ENCODE measurements at places on chromosomes 5 and 9.
A peak's percentile ranks its signal among the peaks of the same experiment; 100 is the strongest.

GRCh38 chr5:40381676-40382363 lies 297.9 kb upstream of the PTGER4 start:
- no peak for DNase-seq

- peak; percentile 59 for DNase-seq
These were observed 1.6 kb downstream of the B4GALT1 start for GRCh38 chr9:33165263-33166151.

- DNase-seq = no peak
These were observed 24.8 kb upstream of the ALDH1A1 start for GRCh38 chr9:72977670-72978069.

GRCh38 chr9:37430841-37431597 lies 8.5 kb downstream of the GRHPR start:
- DNase-seq = no peak

GRCh38 chr9:72733895-72734294 lies 212.5 kb downstream of the TMC1 start:
- DNase-seq = no peak

DNA sequence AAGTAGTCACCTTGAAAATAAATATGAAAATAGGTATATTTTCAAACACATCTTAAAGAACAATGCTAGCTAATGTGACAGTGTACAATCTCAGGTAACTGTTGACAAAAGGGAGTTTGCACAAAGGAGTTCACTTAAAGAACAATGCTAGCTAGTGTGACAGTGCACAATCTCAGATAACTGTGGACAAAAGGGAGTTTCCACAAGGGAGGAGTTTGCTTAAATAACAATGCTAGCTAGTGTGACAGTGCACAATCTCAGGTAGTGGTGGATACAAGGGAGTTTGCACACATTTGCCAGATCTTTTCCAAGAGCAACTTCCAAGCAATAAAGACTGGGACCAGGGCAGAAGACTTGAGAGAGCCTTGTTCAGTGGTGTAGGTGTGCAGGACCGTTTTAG lies 442.9 kb upstream of the FTMT start:
- DNase-seq = no peak

- DNase-seq = no peak
These were observed 12.2 kb upstream of the CARTPT start for GRCh38 chr5:71706906-71707305.

DNA sequence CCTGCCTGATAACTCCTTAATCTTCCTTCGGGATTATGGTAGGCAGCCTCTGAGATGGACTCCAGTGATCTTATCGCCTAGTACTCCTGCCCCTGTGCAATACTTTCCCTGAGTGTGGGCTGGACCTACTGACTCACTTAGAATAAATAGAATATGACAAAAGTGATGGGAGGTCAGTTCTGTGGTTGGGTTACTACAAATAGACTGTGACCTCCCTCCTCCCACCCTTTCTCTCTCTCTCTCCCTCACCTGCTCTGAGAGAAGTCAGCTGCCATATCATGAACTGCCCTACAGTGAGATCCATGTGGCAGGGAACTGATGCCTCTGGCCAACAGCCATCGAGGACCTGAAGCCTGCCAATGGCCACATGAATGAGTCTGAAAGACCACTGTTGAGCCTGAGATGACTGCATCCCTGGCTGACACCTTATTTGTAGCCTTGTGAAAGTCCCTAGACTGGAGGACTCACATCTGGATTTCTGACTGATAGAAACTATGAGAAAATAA lies 31.7 kb downstream of the NRG2 start:
- DNase-seq = no peak

DNA sequence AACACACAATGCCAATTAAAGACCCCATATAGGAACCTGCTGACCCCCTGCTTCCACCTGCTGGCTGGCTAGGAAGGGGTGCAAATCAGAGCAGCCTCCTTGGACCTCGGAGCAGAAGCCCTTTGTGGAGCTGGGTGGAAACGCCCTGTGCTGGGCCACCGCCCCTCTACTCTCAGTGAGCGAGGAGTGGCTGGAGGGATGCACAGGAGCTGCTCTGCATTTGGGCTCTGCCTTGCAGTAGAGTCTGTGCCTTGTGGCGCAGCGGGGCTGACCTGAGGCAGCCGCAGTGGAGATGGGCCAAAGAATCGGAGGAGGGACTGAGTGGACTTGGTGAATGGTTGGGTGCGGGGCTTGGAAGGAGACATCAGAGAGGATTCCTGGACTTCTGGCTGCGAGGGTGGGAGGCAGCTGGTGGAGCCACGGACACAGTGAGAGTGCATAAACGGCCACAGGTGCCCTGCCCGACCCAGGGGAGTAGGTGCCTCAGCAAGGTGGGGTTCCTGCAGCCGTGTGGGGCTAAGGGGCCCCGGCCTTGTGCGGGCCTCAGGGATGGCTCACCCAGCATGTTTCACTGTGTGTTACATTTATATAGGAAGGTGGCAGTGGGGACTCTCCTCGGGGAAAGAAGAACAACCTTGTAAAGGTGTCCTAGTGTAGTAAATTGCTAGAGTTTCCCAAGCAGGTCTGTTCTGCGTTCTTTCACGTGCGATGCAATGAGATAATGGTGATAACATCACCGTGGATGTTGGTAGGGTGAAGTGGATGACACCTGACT lies 14.1 kb upstream of the IRX4 start:
- DNase-seq = no peak

GRCh38 chr9:94135222-94135621 lies 51.0 kb downstream of the PTPDC1 start:
- DNase-seq = no peak

- no peak for DNase-seq
These were observed 74.2 kb upstream of the ADCY2 start for GRCh38 chr5:7321724-7322123.

GRCh38 chr5:64980176-64980575 lies 211.4 kb downstream of the CWC27 start:
- no peak for DNase-seq

DNA sequence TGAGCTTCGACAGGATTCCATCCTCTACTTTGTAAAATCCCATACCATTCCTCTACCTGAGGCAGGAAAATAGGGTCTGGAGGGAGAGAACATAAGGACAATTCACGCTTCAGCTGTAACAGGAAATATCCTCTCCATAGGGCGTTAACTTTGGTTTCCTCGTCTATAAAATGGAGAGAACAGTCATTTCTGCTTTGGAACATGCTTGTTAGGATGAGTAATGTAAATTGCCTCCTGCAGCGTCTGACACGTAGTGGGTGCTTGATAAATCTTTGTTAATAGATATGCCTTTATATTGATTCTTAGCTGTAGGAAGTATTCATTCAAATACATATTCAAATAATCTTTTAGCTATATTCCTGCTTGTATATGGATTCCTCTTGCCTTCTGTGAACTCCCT lies 711 bp upstream of the SUB1 start:
- no peak for DNase-seq

DNA sequence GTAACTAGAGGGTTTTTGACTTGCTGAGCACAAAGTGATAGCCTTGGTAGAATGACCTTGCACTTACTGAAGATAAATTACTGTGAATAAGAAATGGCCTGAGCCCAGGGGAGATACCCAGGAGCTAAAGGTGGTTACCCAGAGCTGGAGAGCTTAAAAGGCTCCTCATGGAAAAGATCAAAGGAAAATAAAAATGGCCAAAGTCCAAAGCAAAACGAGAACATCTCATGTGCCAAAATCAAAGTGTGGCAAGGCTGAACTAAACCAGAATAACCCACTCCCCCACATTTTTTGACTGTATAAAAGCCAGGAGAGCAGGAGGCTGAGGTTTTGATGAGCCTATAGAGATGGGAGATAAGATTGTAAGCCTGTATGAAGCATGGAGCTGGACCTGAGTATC lies 14.4 kb downstream of the IDNK start:
- DNase-seq = no peak

DNA sequence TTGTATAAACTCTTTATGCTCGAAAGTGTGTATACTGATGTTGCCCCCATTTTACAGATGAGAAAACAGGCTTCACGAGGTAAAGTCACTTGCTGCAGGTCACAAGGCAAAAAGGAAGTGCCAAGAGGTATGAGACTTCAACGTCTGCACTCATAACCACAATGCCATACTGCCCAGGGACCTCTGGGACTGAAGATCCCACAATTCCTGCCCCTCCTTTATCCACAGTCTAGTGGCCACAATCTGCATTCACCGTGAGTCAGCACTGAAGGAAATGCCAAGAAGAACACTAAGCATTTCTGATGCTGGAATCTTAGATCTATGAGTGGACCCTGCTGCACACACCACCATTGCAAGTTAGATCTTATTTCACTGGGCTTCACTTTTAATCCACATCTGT lies 37.3 kb downstream of the MED27 start:
- DNase-seq = no peak

- DNase-seq = no peak
These were observed 50.5 kb upstream of the RFX3 start for GRCh38 chr9:3576328-3576727.
